ENCODE measurements at places on chromosomes 7 and 10.

- no peak for DNase-seq
Measured at GRCh38 chr10:126469692-126470091, 81.4 kb upstream of the ADAM12 start.

GRCh38 chr10:124022066-124022465 lies 71.3 kb downstream of the CHST15 start:
- DNase-seq: no peak

DNA sequence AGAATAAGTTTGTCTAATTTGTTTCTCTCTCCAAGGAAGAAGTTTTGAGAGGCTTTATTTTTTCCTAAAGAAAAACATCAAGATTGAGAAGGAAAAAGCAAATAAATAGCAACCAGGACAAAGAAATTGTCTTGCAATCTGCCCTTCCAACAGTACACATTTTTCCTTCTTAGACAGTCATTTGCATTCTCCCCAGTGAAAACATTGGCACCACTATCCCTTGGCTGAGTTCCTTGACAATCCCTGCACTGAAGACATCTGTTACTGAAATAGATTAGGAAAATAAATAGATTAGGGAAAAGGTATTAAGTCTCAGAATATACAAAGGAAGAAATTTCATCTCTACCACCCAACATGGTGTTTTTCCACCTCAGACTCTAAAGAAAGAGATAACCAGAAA lies 12.2 kb upstream of the TMEM243 start:
- DNase-seq: no peak

DNA sequence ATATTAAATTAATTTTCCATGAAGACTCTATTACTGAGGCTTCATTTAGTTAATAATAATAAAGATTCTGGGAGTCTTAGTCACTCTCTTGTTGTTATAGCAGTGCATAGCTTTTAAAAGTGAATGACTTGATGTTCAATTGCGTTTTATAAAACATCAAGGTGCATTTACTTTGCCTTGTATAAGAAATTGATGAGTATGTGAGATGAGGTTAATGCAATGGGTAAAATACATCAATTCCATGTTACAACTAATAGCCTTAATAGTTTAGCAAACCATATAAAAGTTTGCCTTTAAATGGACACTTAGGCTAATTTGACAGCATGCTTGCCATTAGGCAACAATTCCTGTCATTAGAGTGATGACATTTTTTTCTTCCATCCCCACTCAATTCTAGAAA lies 173.6 kb upstream of the TEX47 start:
- no peak for DNase-seq

- no peak for DNase-seq
Measured at GRCh38 chr7:27167916-27168264, 2.6 kb upstream of the HOXA9 start.

DNA sequence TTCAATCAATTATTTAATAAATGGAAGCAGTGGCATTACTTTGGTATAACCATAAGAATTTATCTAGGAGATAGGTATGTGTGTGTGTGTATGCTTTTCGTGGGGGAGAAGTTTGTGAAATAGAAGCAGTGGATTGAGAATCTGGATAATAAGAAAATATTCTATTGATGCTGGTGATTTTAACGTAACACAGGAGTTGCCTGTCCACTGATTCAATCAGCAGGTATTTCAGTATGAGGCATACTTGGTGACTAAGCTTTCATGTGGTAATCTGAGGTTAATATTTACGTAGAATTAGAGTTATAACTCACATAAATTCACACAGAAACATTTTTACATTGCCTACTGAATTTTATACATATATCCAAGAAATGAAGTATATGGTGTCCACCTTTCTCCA lies 568.0 kb downstream of the ZWINT start:
- no peak for DNase-seq

- no peak for DNase-seq
Measured at GRCh38 chr10:69123306-69123746, 652 bp upstream of the VPS26A start.

GRCh38 chr7:18469316-18469715 lies 26.2 kb upstream of the HDAC9 start:
- no peak for DNase-seq

DNA sequence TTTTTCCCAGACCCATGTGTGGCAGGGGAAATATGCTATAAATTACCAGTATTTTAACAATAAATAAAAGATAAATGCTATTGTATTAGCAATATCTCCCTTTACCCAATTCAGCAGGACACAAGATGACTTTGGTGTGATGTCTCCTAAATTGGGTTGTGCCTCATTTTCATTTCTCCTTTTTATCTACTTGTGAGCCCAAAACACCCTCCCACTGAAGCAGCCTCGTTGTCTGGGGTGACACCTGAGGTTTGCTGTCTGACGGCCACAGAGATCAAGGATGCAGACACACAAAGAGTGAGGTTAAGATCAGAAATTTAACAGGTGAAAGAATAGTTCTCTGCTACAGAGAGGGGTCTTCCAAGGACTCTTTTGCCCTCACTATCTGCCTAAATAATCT lies 27.1 kb upstream of the CC2D2B start:
- DNase-seq: no peak

DNA sequence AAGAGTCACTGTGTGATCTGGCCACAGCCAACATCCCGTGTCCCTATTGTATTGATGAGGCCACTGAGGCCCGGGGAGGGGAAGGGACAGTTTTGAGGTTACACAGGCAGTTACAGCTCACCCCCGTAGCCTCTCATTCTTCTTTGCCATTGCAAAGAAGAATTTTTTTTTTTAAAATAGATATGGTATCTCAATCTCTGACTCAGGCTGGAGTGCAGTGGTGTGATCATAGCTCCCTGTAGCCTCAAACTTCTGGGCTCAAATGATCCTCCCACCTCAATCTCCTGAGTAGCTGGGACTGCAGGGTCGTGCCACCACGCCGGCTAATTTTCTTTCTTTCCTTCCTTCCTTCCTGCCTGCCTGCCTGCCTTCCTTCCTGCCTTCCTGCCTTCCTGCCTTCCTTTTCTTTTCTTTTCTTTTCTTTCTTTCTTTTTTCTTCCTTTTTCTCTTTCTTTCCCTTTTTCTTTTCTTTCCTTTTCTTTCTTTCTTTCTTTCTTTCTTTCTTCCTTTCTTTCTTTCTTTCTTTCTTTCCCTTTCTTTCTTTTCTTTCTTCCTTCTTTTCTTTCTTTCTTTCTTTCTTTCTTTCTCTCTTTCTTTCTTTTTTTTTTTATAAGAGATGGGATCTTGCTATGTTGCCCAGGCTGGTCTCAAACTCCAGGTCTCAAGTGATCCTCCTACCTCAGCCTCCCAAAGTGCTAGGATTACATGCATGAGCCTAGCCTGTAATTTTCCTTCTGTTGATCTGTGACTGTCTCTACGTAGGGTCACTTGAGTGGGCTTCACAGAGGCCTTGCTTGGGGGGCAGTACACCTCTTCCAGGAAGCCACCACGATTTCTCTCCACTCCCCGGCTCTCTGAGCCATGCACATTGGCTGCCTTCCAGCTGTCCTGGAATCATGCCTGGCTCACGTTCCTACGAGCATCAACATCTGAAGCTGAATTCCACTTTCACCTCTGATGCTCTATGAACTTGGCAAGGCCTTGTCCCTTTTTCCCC lies 31.3 kb downstream of the TMEM270 start:
- DNase-seq: no peak

DNA sequence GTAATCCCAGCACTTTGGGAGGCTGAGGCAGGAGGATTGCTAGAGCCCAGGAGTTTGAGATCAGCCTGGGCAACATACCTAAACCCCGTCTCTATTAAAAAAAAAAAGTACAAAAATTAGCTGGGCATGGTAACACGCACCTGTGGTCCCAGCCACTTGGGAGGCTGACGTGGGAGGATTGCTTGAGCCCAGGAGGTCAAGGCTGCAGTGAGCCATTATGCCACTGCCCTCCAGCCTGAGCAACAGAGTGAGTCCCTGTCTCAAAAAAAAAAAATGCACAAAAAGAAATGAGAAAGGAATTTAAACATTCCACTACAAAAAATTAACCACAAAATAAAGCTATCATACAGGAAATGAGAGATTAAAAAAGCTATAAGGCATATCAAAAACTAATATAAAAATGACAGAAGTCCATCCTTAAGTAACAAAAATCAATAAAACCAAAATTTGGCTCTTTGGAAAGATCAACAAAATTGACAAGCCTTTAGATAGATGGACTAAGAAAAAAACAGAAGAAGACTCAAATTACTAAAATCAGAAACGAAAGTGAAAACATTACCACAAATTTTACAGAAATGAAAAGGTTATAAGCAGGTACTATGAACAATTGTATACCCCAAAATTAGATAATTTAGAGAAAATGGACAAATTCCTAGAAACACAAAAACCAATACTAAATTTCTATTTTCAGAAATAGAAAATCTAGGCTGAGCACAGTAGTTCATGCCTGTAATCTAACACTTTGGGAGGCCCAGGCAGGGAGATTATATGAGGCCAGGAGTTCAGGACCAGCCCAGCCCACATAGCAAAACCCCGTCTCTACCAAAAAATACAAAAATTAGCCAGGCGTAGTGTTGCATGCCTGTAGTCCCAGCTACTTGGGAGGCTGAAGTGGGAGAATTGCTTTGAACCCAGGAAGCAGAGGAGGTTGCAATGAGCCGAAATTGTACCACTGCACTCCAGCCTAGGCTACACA lies 42.4 kb upstream of the NANOS1 start:
- no peak for DNase-seq

DNA sequence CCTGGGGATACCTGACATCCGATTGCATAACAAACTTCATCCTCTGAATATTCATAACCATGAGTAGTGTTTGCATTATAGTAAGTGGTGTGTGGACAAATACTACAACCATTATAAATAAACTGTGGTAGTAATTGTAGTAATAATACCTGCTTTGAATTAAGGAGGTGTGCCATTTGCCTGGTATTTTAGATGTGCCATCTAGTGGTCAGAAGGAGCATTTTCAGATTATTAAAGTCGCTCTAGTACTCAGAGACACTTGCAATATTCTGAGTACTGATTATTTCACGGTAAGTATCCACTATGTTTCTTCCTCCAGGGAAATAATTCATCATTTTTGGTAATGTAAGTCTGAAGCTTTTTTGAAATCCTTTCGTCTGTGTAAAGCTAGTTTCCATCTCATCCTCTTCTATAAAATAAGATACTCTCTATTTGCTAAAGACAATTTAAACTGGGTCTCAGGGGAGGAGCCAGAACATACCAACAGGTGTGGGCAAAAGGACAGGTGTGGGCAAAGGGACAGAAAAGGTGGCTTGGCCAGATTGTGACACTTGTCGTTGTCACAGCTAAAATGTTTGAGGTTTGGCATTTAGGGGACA lies 115.3 kb upstream of the WDR11 start:
- no peak for DNase-seq

GRCh38 chr7:73769481-73770001 lies 529 bp downstream of the CLDN3 start:
- no peak for DNase-seq

DNA sequence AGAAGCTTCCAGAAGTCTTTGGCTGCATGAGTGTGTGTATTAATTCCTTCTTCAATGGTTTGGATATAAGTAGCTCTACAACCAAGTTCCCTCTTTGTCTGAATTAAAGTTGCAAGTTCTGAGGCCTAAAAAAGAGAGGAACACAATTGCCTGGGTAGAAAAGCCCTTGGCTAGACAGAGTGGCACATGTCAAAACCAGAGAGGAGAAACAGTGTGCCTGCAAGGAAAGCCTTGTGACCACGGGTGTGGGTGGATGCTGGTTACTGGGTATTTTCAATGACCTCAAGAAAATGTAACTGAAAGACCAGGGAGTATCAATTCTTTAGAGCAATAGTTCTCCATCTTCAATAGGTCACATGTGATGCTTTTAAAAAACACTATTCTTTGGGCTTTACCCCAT lies 148.3 kb downstream of the SVIL start:
- DNase-seq: no peak

DNA sequence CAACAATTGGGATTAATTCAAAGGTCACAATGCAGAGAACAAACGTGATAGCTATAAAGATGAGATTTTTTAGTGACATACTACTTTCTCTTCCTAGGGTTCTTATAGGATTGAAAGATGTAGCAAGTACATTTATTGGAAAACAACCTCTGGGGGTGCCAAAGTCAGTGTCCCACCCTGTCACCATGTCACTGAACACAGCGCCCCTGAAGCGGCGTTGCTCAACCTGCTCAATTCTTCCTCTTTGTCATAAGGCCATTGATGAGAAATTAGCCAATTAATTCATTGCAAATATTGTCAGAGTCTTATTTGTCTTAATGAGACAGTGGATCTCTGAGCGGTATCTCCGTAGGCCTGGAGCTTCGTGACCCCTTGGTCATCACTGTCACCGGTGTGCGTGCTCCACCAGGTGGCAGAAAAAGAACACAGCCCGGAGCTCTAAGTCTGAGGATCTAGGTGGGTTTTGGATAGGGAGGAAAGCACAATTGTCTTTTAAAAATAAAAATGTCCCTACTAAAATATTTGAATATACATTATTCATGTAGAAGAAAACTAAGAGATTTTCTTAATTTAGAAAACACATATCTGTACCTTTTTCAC lies 362.6 kb downstream of the PAXIP1 start:
- DNase-seq: no peak

DNA sequence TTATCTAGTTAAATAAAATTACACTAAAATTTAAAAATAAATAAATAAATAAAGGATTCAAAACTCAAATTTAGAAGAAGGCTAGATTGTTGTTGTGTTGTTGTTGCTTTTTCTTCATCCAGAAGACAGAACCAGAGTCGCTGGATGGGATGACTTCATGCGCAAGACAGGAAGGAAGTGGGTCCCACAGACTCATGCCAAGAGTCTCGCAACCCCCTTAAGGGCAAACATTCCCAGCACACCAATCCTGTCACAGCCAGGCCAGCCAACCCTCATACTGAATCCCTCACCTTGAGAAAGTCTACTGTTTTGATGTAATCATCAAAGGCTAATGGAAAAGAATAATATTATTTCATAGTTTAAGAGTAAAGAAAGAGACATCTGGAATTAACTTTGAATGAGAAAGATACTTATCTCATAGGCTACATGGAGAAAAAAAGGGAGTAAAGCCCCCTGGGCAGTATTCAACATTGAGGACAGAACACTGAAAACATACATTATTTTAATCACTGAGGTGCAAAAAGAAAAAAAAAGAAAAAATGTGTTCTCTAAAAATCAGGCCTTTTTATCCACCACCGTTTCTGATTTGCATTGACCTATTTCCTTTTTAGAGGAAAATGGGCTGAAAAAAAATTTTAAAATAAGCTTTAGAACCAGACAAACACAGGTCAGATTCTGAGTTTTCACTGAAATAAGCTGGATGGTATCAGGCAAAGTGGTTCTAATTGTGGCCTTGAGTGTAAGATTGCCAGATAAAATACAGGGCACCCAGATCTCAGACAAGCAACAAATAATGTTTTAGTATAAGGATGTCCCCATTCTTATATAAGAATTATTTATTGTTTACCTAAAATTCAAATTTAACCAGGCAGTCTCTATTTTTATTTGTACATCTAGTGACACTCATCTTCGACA lies 826.5 kb downstream of the TNS3 start:
- no peak for DNase-seq

GRCh38 chr7:84484502-84485079 lies 290.0 kb upstream of the SEMA3A start:
- DNase-seq: no peak
